ENCODE measurements at places on chromosomes 7 and 10.

- DNase-seq: no peak
Observed at GRCh38 chr7:95250571-95250970, 73.8 kb downstream of the PON1 start.

DNA sequence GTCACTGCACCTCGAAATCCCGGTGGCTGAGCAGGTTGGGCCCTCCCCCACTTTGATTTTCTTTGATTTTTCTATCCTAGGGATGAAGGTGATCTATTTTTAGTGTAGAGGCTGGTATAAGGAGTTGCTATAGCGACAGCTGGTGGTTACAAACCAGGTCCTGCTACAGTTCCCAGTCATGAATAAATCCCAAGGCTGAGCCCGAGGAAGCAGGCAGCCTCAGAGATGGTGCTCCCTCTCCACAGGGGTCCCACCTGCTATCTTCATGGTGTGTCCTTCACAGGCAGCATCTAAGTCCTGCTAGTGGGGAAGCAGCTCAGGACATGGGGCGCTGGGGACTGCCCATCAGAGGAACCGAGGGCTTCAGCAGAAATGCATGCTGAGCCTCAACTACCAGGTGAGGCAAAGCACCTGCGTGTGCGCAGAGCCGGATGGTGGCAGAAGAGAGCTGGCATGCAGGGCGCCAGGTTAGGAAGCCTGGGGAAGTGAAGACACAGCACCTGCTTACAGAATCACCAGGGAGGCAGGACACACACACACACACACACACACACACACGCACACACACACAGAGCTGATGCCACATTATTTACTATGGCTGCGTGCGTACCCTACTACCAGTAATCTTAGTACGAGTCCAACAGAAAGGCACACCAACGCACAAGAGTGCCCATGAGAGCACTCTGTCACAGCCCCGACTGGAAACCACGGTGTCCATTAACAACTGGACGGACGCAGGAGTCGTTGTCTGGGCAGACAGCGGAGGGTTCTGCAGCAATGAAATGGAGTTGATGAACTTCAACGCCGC, 150.9 kb downstream of the PRKAG2 start:
- DNase-seq: no peak

DNA sequence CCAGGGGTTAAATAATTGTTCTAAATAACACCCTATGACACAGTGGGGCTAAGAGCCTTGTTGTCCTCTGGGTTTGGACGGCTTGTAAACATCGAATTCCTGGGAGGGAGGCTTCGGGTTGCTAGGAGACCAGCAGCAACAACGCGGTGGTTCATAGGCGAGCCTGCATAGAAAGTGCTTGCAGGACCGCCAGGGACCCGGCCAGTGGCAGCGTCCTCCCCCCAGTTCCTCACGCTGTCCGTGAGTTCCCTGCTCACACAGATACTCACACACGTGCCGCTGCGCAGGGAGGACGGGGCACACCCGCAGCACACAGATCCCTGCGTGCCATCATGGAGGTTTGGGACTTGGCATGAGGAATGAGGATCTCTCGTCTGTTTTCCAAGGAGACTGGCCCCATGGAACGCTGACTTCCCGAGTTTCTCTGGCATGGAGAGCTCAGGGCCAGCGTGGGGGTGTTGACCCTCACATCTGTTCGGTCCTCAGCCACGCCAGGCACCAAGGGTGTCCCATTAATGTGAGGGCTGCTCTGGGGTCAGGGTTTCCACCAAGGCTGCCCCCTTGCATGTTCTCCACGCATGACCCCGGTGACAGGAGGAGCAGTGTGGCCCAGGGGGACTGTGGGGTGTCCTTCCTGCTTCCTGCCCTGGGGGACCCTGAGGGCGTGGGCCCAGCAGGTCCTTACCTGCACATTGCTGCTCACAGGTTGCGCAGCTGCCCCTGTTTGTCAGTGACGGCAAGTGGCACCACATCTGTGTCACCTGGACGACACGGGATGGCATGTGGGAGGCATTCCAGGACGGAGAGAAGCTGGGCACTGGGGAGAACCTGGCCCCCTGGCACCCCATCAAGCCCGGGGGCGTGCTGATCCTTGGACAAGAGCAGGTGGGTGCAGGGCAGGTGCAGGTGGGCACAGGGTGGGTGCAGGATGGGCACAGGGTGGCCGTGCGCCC, 9.7 kb downstream of the NPTX2 start:
- no peak for DNase-seq

GRCh38 chr10:8563478-8563877, 509.0 kb downstream of the GATA3 start:
- DNase-seq: no peak

DNA sequence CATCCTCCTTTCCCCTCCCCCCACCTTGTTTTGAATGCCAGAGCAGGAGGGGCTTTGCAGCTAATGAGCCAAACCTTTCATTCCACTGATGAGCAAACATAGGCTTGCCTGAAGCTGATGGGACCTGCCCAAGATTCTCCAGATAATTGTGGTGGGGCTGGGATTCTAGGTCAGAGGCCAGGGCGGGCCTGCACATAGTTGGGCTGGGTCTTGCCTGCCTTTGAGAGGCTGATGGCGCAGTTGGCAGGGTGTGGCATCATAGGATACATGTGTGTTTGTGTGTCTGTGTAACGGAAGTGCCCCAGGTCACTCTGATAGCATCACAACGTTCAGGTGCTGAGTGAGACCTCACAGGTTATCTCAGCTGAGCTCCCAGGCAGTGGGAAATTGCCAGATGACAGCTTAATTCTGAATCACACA, 22.9 kb downstream of the BTBD16 start:
- no peak for DNase-seq

DNA sequence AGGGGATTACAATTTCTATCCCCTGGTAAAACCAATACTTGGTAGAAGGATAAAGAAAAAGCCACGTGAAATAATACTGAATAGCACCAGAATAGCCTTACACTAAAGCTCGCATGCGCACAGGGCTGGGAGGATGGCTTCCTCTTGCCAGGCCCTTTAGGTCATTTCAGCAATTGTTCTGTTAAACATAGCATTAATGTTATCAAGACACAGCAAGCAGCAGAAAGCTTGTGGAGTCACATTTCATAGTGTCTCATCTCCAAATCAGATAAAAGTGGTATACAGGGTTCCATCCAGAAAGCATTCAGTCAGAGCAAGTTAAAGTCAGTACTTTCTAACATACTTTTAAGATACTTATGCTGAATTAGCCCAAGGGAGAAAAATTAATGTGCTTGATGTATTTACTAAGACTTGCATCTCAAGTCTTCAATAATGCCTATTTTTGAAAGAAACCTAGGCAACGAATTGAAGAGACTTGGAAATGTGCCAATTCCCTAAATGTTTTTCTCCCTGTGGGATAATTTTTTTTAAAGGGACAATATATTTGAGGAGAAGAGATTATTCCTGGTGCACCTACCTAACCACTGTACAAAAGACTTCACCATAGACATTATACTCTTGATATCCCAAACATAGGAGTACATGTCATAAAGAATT, 14.3 kb upstream of the NPM3 start:
- DNase-seq: no peak

DNA sequence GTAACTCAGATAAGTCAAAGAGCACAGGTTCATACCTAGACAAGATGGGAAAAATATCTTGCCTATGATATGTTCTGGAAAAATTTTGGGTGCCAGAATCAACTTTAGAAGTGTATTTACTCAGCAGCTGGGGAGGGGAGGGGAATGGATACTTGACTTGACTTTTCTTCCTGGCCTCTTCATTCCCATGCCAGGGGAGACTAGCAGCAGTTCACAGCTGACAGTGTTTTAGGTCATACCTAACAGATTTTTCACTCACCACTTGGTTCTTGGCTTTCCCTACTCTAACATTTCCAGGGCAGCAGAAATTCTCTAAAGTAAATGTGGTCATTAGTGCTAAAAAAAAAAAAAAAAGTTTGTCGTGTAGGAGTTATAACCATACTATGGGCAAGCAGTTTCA, 46.3 kb downstream of the TAS2R16 start:
- no peak for DNase-seq

- no peak for DNase-seq
Observed at GRCh38 chr7:112494656-112495055, 13.9 kb downstream of the LSMEM1 start.

- DNase-seq: no peak
Observed at GRCh38 chr7:119026391-119026790, 801.9 kb downstream of the ANKRD7 start.

DNA sequence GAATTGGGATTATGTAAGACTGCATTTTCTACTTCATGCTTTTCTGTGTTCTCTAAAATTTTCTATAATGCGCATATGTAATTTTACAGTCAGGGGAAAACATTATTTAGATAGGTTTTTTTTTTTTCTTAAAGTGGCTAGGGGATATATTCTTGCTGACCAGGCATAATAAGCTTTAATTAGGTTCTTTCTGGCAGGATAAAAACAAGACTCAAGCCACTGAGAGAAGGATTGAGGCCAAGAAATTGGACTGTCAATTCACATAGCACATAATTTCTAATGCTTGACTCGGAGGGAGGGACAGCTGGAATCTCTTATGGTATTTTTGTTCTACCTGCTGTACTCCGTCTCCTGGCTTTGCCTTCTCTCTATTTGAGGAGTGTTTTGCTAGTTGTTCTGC, 119.8 kb upstream of the NPVF start:
- DNase-seq: no peak

DNA sequence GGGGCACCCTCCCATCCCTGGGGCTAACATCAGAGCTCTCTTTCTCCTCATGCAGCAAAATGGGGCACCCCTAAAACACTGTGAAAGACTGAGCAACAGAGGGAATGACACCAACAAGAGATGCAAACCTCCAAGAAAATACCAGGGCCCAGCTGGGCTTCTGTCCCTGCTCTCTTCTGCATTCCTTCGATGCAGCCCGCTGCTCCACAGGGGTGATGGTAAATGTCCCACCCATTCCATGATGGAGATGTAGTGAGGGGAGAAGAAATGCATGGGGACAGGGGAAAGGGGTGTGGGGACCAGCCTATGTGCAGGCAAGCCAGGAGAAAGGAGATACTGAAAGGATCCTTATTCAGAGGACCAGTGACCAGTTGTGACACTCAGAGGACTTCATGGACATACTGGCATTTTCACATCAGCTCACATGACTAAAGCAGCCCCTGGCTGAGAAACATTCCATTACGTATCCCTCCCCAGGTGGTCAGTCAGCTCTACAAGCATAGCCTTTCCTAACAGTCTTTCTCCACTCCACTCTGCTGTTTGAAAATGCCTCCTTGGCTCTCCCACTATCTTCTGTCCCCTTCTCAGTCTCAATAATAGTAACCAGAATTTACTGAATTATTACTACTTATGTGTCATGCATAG, 13.3 kb downstream of the SORBS1 start:
- DNase-seq: no peak

- DNase-seq: no peak
Observed at GRCh38 chr10:92923416-92923815, 75.1 kb downstream of the EXOC6 start.

GRCh38 chr7:47538846-47539311, 43.0 kb downstream of the TNS3 start:
- no peak for DNase-seq

DNA sequence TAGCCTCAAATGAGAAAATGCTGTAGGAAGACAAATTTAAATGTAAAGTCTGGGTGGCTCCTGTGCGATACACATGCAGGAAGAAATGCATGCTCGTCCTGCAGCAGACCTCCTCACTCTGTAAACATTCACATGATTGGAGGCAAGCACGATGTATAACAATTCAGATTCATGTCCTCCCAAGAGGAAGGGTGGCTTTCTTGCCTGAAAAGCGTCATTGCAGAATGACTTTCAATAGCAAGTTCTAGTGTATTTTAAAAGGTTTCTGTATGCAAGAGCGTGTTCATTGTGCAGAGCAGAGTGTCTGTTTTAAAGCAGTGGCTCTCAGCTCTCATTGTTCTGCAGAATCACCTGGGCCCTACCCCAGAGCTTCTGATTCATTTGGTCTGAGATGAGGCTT, 170.3 kb upstream of the CELF2 start:
- DNase-seq: no peak
